ENCODE measurements at places on chromosomes 7 and 10.

- DNase-seq: no peak
These were observed 2.0 kb downstream of the VOPP1 start for GRCh38 chr7:55570218-55570873.

DNA sequence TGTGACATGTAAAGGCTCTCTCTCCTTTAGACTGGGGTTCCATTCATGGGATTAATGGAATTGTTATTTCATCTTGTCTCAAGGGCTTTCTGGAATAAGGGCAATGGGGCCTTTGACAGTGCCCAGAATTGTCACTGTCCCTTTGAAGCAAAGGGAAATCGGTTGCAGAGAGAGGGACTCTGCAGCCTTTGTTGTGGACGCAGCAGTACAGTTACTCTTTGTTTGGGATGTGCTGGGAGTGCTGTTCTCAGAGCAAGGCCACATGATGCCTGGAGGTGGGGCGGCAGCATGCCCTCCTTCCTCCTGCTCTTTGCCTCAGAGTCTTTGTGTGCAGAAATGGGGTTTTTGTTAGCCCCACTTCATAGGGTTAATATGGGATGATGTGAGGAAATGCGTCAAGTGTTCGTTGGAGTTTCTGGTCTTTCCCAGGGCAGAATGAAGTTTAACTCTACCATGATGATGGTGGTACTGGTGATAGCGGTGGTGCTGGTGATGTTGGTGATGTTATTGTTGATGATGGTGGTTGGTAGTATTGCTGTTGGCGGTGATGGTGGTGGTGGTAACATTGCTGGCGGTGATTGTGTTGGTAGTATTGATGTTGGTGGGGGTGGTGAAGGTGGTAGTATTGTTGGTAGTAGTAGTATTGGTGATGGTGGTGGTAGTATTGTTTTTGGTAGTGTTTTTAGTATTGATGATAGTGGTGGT is 45.3 kb downstream of the DOCK1 start:
- no peak for DNase-seq

GRCh38 chr7:158489462-158490155 is 98.0 kb downstream of the PTPRN2 start:
- no peak for DNase-seq

GRCh38 chr7:49805371-49806007 is 32.1 kb downstream of the VWC2 start:
- no peak for DNase-seq

- DNase-seq: no peak
These were observed 149.4 kb downstream of the DNAJB6 start for GRCh38 chr7:157486007-157486755.

GRCh38 chr7:114916261-114916892 is 5.5 kb upstream of the MDFIC start:
- DNase-seq: no peak

DNA sequence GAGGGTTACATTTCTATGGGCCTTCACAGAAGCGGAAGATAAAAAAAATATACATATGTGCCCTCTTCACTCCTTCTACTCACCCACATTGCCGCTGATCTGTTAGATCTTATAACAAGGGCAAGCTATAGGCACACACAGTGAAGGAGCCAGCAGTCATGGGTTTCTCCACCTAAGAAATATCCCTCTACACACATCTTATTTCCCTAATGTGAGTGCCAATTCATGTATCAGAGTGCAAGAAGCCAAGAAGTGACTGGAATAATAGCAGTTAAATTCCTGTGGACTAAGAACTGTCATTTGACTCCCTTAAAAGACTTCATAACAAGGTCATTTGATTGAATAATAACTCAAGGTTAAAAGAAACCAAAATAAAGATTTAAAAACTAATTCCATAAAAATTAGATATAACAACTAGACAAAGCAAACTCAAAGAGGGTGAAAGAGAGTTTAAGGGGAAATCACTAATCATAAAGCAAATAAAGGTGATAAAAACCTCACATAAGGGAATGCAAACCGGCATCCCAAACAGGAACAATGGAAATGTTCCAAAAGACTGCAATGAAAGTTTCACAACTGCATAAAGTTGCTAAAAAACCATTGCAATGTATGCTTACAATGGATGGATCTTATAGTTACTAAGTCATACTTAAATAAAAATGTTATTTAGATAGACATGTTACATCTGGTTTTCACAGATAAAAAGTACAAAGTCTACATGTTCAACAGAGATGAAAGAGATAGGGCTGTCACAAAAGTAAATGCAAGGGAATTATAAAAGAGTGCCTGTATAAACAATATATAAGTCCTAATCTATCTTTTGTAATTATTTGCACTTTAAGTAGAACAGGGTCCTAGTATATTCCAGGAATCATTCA is 42.8 kb downstream of the ARHGAP21 start:
- peak; percentile 36 for DNase-seq

DNA sequence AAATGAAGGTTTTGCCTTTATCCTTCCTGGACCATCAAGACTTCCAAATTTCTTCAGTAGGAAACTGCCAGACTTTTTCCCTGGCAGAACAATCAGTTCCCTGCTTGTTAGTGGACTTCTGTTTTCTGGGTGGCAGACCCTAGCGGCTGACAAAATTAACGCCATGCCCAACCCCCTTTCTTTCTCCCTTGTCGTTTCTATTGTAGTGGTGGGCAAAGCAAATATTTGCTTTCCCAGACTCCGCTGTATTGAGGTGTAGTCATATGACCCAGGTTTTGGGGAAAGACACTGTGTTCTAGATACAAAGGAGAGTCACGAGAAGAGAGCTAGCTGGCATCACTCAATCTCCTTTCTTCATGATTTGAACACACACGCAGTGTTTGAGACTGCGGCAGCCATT is 7.7 kb downstream of the PON2 start:
- no peak for DNase-seq

DNA sequence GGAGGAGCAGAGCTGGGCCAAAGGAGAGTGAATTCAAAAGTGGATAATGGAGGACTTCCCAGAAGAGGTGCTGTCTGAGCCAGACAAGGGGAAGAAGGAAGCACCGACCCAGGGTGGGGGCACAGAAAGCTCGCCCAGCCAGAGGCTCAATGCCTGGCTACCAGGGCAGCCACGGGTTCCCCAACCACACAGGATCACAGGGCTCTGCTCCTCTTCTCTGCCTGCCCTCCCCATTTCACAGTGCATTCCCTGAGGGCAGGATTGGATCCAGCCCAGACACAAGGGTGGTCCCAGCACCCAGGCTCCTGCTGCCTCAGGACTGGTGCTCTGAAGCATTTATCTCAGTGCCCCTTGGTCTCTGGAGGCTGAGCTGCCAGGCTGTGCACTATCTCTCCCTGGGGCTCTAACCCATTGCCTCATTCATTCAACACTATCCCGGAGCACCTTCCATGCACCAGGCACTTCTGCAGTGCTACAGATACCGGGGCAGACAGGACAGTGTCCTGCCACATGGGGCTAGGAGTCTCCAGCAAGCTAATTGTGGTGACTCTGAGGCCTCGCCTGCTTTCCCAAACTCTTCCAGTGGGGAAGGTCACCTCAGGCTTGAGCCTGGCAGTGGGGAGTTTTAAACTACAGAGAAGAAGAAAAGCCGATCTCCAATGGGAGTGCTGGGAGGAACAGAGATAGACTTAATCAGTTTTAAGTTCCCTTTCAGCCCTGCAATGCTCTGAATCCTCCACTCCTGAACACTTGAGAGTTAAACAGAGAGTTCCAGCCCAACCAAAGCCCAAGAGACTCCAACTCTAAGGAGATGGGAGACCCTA is 201.8 kb upstream of the ZMIZ1 start:
- no peak for DNase-seq

- no peak for DNase-seq
These were observed 24.3 kb upstream of the GPR146 start for GRCh38 chr7:1019789-1020610.

DNA sequence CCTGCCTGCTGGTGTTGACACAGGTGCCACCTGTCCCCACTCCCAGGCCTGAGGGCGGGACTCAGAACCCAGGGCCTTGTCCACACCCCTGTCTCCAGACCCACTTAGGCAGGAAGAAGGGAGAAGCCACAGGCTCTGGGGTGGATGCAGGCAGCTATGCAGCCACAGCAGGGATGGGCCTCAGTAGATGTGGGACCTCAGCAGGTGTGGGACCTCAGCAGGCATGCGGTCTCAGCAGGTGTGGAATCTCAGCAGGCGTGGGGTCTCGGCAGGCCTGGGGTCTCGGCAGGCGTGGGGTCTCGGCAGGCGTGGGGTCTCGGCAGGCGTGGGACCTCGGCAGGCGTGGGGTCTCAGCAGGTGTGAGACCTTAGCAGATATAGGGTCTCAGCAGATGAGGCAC is 118.0 kb upstream of the PITRM1 start:
- no peak for DNase-seq

DNA sequence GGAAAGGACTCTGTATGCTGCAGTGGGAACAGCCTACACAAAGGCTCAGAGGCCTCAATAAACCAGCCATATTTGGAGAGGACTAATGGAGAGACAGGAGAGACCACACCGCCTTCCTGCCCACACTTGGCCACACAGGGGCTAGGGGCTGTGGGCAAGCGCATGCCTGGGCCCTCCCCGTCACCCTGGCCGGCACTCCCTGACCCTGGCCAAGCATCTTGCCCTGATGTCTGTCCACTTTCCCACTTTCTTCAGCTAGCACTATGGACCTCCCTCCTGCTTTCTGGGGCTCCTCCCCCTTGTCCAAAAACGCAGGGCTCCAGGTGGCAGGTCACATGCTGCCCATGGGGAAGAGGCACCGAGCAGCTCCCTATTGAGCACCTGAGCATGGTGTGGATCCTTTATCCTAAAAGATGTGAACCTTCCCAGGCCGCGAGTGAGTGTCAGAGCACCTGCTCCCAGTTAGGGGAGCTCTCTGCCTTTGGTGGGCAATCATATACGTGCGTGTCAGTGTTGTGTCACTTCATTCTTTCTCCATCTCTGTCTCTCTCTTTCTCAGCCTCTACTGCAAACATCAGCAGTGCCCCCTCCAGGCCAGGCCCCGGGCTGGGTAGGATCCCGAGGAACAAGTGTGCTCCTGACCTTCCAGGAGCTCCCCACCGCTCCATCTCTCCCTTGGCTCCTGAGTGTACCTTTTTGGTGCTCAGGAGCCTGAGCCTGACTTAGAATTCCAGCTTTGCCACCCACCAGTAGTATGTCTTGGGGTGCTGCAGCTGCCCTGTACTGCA is 74.0 kb downstream of the ZMIZ1 start:
- DNase-seq: no peak

GRCh38 chr7:47290867-47291266 is 291.0 kb downstream of the TNS3 start:
- DNase-seq: no peak

DNA sequence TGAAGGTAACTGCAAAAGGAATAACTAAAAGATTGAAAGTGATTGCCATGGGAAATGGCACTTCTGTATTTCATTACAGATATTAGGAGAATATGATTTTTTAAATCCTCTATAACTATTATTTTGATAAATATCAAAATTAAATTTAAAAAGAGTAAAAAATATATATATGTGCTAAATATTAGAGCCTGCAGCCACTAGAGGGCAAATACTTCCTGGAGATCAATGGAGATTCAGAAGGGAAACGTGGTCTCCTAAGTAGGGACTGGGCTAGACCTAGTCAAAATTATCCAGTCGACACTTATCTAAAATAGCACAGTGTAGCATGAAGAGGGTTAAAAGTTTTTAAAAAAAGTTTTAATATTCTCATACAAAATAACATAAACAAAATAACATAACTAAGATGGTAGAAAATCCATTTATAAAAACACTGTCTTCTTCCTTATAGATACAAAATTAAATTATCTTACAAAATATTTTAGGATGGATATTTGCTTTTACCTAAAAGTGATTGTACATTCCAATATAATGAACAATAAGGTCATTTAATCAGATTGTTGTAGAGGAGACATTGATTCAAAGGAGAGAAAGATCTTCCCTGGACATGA is 434.3 kb downstream of the MDFIC start:
- no peak for DNase-seq

- DNase-seq: no peak
These were observed 89.5 kb upstream of the FAM3C start for GRCh38 chr7:121485467-121486243.

DNA sequence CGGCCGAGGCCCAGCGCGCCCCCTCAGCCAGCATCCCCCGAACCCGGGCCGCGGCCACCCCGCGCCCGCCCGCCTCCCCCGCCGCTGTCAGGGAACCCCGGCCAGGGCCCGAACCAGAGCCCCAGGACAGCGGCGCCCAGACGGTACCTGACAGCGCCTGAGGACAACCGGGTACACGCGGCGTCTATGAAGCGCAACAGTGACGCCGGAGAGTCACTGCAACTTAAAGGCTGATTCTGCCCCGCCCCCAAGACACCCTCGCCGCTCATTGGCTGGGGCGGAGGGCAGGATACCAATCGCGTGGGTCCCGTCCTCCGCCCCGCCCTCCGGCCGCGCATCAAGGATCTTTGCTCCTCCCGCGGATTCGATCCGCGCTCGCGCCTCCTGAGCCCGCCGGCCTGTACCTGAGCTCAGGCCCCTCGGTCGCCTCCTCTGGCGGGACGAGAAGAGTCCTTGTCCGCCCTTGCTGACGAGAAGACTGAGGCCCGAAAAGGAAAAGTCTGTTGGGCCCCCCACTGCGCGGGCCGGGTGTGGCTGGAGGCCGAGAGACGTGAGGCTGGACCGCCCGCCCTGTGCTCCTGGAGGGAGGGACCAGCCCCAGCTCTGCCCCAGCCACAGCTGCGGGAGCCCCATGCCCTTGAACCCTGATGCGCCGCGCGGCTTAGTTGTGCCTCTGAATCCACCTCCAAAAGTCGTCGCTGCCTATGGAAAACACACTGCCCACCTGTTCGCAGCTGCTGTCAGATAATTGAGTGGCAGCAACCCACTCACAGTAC is at the start of gene OAT:
TSS of gene OAT (minus strand) at position 198 of the 776 bp plus-strand sequence. CDS start 6,752 bp downstream, outside the sequence.
- DNase-seq: peak; percentile 86

GRCh38 chr10:98331885-98332284 is 63.9 kb upstream of the LOXL4 start:
- DNase-seq: no peak

DNA sequence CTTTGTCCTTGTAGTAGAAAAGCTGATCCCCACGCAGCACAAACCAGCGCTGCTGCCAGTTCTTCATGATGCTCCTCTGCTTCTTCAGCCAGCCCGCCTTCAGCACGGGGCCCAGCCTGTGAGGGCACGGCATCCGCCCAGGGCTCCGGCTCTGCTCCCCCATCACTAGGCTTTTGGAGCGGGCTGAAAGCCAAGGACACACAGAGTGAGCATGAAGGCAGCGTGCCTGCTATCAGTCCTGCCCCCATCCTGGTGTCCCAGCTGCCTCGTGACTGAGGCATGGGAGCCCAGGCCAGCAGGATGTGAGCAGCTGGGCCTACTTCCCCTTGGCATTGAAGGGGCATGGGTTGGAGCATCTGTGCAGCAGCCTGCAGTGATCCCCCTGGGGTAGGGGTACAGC is 21.9 kb downstream of the ARHGAP22 start:
- no peak for DNase-seq

- no peak for DNase-seq
These were observed 102.7 kb upstream of the PCDH15 start for GRCh38 chr10:54903745-54904144.

- DNase-seq: no peak
These were observed 518.2 kb downstream of the DNAJB6 start for GRCh38 chr7:157855016-157855415.

GRCh38 chr10:57696641-57697040 is 571.1 kb downstream of the IPMK start:
- DNase-seq: peak; percentile 78

DNA sequence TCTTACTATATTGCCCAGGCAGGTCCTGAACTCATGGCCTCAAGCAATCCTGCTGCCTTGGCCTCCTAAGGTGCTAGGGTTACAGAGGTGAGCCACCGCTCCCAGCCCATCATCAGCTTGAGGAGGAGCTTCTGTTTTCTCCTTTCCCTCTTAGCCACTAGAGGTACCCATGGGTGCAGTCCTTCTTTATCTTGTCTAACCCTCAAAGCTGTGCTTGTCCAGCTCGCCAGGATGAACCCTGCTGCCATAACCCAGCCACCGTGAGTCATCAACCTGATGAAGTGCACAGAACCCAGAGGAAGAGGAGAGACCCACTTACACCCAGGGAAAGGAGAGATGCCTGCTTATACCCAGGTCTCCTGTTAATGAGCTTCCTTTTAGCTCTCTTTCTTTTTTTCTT is 133.4 kb downstream of the CUL2 start:
- DNase-seq: no peak
